Stimulated activated CD8-positive, alpha-beta memory T cell treated with anti-CD3 and anti-CD28 coated beads, Interleukin-2, amount 100 ng/mL, for 1 hour (primary cell): ENCODE measurements at places on chromosomes 13 and 19.

GRCh38 chr13:111955412-111956065 lies 111.4 kb upstream of the SOX1 start:
- DNase-seq: no peak

DNA sequence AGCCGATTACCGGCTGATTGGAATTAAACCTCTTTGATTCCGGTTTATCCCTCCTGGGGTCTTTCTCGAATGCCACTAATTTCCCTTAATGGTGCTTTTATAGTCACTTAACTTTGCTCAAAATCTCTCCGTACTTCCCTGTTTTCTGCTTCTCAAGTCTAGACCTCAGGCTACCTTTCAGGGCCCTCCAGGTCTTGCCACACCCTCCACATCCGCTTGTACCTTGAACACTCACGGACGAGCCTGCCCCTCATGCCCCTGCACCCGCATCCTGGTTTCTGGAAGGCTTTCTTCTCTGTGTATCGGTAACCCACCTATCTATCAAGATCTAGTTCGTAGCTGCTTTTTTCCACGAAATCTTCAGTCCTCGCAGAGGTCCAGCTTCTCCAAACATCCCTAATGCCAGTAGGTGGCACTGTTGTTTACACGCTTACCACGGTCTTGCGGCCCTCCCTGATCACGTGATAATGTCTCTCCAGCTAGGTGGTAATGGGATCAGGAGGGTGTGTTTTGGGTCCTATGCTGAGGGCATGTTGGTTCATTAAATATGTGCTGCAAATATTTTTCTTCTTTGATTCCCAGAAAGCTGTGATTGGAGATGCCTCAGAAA lies 13.8 kb downstream of the ATP12A start:
- no peak for DNase-seq

GRCh38 chr13:48155848-48156247 lies 60.9 kb upstream of the MED4 start:
- no peak for DNase-seq

DNA sequence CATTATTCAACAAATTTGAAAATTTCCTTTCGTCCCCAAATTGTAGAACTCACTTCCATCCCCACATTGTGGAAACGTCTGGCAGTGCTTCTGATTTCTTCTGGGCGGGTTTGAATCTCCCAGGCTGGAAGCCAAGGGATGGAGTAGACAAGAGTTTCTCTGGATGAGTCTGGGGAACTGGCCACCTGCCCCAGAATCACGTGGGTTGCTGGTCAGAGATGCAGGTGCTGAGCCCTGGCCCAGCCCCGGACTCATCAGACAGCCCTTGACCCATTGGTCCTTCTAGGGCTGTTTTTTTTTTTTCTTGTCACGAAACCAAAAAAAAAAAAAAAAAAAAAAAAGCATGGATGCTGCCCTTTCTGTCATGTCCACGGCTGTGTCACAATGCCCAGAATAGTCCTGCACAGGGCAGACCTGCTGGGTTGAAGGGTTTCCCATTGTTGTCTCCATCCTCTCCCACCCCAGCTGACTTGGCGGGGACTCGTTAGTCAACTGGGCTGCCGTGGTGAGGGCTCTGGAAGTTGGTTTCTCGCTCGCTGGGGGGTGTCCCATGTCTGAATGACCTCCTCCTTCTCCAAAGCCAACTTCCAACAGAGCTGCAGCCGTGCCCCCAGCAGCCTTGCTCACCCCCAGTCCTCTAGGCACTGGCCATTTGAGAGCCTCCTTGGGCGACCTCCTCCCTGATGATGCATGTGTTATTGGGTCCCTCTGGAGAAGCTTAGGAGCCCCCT lies 12.8 kb downstream of the CHST8 start:
- no peak for DNase-seq

- no peak for DNase-seq
Measured at GRCh38 chr19:17555929-17556813, 722 bp downstream of the COLGALT1 start.

DNA sequence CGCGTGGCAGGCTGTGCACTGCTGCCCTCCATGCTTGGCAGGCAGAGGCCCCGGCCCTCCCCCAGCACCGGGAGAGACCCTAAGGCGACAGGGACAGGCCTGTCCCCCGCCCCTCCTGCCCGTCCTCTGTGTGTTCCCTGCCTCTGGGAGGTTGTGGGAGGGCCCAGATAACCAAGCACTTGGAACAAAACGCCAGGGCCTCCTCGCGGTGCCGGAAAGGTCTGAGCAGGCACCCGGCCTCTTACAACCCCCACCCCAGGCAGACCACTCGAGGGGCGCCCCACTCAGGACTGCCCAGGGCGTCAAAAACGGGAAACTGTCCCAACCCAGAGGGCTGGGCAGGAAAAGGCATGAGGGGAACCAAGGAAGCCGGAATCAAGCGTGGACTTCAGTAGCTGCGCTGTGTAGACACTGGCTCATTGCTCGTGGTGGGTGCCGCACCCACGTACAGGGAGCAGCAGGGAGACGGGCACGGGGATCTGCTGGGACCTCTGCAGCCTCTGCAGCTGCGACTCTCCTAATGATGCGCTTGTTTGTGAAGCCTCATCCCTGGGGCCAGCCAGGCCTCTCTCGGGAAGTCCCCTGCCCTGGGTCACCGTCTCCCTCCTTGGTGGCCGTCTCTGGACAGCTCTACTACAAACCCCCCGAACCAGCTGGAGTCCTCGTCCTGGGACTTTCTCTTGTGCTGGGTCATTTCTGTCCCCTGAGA lies 20.0 kb downstream of the GNA11 start:
- DNase-seq: no peak

GRCh38 chr19:4547303-4548237 lies 7.7 kb upstream of the LRG1 start:
- no peak for DNase-seq

DNA sequence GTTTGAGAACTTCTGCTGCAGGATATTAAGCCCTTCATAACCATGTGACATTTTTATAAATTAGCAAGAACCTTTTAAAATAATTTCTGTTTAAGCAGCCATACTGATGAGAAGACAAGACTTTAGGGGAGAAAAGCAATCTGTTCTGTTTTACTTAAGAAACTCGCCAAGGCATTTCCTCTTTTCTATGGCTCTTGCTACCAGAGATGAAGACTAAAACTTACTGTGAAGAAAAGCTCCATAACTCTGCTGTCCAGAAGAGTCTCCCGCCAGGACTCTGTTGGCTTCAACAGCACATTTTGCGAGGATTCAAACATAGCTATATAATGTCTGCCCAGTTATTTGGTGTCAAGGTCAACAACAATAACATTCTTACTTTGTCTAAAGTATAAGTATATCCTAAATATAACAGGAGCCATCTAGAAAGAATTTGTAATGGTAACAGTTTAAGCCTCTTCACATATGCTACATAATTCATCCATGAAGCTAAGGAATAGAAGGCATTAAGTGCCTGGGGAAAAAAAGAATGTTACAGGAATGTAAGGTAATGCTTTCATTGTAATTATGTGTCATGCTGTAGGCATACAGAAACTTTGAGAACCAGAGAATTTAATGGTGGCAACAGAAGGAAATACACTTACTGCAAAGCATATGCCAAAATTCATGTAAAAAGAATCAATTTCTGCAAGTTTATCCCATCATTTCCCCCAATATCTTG lies 53.2 kb upstream of the EEF1AKMT1 start:
- DNase-seq: no peak

GRCh38 chr19:16328824-16329482 lies 4.3 kb downstream of the KLF2 start:
- no peak for DNase-seq

DNA sequence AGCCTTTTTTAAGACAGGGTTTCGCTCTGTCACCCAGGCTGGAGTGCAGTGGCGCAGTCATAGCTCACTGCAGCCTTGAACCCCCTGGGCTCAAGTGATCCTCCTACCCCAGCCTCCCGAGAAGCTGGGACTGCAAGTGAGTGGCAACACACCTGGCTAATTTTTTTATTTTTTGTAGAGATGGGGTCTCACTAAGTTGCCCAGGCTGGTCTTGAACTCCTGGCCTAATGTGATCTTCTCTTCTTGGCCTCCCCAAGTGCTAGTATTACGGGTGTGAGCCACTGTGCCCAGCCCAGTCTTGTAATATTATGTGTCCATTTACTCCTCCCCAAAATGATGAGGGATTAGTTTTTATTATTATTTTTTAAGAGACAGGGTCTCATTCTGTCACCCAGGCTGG lies 3.1 kb upstream of the LINGO3 start:
- DNase-seq: no peak

GRCh38 chr13:95710313-95710712 lies 33.4 kb downstream of the DNAJC3 start:
- DNase-seq: no peak

DNA sequence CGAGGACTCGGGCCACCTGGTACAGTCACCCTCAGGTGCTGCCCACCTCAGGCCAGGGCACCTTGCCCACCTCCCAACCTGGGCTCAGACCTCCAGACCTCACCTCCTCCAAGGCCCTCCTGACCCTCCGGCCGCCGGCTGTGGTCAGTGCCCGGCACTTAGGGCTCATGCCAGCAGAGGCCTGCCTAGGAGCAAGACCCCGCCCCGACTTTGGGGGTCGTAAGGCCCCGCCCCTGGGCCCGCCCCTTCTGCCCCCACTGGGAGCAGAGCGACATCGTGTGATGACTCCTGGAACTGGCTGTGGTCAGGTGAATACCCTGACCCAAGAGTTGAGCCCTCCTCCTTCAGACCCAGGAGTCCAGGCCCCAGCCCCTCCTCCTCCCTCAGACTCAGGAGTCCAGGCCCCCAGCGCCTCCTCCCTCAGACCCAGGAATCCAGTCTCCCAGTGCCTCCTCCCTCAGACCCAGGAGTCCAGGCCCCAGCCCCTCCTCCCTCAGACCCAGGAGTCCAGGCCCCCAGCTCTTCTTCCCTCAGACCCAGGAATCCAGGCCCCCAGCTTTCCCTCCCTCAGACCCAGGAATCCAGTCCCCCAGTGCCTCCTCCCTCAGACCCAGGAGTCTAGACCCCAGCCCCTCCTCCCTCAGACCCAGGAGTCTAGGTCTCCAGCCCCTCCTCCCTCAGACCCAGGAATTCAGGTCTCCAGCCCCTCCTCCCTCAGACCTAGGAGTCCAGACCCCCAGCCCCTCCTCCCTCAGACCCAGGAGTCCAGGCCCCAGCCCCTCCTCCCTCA lies at the start of gene SBK2:
Gene SBK2, minus strand, starts transcription at position 183 of the 790 bp plus-strand sequence. CDS start 839 bp downstream, outside the sequence.
- DNase-seq: no peak

DNA sequence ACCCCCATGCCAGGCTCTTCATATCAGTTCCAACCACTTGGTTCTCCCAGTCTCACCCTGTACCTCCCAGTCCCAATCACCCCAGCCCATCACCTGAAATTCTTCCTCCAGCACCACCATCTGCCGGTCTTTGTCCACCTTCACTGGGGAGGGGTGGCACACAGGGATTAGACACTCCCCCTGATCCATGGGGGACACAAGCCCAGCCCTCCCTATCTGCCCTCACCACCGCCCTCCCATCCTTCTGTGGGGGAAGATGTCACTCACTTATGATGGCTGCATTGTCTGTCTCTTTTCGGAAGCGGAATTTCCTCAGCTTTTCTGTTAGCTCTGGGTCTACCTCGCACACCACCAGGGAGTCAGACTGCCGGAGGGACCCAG lies 685 bp downstream of the GMFG start:
- DNase-seq: no peak

DNA sequence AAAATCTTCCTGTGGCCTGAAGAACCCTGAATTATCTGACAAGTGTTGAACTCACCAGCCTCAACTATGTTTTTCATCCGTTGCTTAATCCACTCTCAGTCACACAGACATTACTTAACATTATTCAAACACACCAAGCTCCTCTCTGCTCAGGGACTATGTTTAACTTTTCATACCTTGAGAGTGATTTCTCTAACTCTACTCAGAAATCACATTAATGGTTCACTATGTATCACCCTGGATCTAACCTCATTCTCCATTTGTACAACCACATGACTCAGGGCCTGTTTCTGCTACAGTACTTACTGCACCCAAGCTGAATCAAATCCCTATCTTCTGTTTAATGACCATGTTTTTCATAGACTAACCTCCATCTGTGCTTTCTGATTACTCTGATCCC lies 553.7 kb upstream of the PRR20A start:
- DNase-seq: no peak

DNA sequence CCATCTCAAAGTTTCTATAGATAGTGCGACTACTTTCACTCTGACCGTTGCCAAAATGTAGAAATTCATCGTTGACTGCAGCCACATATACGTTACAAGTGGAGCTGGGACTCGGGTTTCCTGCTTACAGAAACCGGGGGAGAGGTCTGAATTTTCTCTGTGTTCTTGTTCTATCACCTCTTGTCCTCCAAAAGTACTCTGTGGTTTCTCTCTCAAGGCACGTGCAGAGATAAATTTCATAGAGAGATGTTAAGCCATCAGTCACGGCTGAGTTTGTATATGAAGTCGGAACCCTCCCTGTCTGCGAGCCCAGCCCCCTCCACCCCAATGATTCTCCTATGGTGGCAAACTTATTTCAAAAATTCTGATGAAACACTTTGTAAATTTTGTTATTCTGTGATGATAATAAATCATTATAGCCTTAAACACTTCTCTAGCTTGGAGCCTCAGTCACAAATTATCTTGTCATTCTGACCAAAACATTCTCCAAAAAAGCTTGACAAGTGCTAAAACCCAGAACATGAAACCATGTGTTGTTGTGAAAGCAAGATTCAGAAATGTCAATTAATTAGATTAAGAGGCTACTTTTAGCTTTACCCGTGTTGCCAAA lies 87.5 kb downstream of the TSHZ3 start:
- no peak for DNase-seq

DNA sequence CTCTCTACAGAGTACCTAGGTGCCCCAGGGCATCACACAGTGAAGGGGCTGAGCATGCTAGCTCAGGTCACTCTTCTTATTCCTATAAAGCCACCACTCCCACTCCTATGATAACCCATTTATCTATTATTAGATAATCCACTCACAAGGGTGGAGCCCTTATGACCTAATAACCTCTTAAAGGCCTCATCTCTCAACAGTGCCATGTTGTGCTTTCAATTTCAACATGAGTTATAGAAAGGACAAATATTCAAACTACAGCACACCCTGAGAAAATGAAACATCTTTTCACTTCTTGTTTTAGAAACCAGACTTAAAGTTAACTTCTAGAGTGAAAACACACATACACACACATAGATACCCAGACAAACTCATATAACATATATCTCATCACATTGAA lies 1494.9 kb upstream of the MIR17HG start:
- no peak for DNase-seq

GRCh38 chr13:79799059-79799867 lies 318.3 kb downstream of the NDFIP2 start:
- no peak for DNase-seq

DNA sequence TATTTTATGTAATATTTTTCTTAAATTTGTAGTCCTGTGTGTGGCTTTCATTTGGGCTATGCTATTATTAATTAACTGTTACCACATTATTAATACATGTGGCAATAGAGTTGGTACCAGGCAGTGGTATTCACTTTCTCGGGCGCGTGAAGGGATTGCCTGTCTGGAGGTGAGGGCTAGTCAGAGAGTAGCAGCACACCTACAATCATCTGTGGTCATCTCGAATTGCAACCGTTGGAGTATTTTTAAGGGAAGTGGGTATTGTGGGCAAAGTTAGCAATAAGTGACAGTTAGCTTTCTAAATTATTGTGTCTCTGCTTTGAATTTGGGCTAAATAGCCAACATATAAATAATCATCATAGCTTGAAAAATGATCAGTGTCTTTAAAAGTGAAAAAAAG lies 20.0 kb upstream of the GPR18 start:
- no peak for DNase-seq

GRCh38 chr13:46736541-46737310 lies 60.2 kb downstream of the ESD start:
- no peak for DNase-seq

- DNase-seq: no peak
Measured at GRCh38 chr13:75762955-75763354, 126.8 kb downstream of the LMO7 start.

GRCh38 chr19:3470500-3471128 lies 9.7 kb downstream of the SMIM24 start:
- DNase-seq: no peak
